CD4-positive, alpha-beta T cell treated with Interferon alpha-2 for 1 hour (primary cell): ENCODE measurements at places on chromosomes 1 and 21.

GRCh38 chr1:115426231-115426771 is 88.3 kb upstream of the NGF start:
- DNase-seq: no peak

DNA sequence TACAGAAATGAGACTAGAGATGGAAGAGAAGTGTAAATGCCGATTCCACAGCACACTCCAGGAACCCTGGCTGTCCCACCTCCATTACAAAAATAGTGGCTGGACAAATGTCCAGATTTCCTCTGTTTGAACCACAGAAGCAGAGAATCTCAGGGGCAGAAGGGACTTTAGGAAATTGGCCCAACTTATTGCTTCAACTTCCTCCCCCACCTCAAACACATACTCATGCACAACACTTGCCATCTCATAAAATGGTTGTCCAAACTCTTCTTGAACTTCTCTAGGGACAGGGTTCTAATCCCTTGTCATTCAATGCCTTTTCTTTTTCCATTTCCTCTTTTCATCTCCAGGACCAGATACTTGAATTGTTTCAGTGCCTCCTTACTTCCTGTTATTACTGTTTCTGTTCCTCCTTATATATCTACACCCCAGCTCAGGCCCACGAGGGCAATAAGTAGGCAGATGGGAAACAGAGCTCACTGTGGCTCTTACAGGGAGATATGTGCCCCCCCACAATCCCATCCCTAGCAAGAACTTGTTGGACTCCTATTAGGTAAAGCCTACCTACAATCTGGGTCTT is 8.5 kb upstream of the B4GALT3 start:
- DNase-seq: peak; percentile 42

DNA sequence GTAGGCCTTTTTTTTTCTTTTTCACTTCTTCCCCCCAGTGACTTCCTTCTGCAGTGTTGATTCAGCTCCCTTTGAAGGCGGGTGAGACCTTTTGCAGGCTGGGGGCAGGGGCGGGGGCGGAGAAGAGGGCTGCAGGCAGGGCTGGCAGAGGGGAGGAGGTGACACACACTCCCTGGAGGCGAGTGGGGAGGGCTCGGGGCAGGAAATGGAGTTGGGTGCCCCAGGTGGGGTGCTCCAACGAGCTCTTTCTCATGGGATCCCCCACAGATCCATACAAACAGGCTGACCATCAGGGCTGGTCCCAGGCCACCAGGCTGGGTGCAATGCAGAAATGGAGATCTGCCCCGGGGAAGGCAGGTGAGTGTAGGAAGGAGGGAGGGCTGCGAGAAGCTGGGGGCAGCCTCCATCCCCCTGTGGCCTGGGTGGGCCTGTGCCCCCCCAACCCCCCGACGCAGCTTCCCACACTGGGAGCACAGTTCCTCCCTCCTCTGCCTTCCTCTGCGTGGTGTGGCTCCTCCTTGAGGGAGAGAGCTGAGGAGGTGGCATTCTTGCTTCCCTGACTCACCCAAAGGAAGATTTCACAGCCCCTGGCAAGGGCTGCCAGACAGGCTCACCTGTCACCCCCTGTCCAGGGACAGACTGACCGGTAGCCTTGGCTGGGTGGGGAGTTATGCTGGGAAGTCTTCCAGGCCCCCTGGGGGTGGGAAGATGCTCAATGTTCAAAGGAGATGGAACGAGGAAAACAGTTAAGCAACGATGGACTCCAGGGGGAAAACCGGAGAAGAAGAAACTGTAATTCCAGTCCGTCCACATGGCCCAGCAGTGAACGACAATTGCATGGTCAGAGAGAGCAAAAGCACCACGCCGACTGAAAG is 7.1 kb upstream of the ITGB2 start:
- peak; percentile 86 for DNase-seq

DNA sequence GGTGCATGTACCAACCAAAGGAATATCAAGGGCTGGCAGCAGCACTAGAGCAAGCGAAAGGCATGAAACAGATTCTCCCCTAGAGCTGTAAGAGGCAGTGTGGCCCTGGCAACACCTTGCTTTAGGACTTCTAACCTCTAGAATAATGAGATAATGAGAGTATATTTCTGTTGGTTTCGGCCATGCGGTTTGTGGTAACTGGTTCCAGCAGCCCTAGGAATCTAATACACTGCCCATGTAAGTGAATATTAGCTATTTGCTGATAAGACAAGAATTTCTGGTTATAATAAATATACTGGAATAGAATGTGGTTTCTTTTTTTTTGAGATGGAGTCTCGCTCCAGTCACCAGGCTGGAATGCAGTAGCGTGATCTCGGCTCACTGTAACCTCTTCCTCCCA is 199.4 kb downstream of the GABPA start:
- DNase-seq: no peak

- DNase-seq: no peak
Measured at GRCh38 chr1:3284691-3285090, 169.8 kb upstream of the ARHGEF16 start.

- DNase-seq: no peak
Measured at GRCh38 chr1:153985941-153986761, at the start of gene RAB13. Gene RAB13 (minus strand): TSS chr1:153986339. CDS start chr1:153986236, 103 bp downstream.

DNA sequence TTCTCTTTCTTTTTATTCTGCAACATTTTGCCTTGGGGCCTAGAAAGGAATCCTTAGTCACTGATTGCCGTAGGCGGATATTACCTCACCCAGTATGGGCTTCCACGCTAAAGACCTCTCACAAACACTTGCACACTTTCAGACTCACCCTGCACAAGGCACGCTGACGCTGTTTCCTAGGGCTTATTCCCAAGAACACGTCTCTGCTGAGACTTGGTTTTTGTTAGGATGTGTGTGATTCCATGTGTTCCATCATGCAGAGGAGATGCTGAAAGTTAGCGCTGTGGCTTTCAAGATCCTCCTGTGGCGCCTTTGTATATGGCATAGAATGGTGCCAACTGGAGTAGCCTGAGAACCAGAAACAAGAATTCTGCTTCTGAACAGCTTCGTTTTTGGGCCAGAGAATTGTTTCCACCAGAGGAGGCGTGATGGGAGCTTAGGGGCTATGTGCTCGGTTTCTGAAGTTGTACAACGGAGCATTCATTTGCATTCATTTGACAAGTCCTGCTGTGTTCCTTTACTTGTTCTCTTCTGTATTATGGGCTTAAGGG is 297.0 kb downstream of the DISC1 start:
- no peak for DNase-seq

DNA sequence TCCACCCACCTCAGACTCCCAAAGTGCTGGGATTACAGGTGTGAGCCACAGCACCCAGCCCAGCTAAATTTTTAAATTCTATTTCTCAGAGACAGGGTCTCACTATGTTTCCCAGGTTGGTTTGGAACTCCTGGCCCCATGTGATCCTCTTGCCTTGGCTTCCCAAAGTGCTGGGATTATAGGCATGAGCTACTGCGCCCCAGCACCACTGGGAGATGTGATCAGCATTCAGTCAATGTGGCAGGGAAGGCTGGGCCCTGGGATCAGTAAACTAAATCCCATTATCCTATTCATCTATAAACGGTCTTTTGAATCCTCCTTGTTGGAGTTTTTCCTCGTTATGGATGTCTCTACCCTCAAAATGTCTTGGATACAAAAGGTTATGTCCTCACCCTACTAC is 113.5 kb downstream of the PGBD5 start:
- DNase-seq: no peak

GRCh38 chr21:41045534-41046268 is 122.3 kb upstream of the BACE2 start:
- no peak for DNase-seq

GRCh38 chr1:42924851-42925760 is 33.6 kb downstream of the SLC2A1 start:
- DNase-seq: no peak

GRCh38 chr21:44917446-44918106 is 3.1 kb downstream of the ITGB2 start:
- DNase-seq: no peak

DNA sequence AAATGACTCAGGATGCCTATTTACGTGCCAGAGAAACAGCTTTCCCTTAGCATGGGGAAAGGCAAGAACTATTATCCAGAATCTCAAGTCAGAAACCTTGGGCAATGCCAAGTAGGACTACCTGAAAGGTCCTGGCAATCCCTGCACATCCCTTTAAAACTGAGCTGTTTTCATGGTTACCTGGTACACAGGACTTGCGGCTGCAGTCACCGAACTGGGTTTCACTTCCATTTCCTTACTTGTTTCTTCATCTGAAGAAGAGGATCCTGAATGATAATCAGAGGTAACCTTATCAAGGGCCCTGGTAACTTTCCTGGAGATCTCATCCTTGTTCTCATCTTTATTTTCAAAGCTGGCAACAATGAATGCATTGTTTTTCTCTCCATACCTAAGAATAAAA is 14.3 kb downstream of the BTG3 start:
- peak; percentile 36 for DNase-seq

GRCh38 chr1:59389847-59390246 is 93.0 kb downstream of the FGGY start:
- DNase-seq: no peak

DNA sequence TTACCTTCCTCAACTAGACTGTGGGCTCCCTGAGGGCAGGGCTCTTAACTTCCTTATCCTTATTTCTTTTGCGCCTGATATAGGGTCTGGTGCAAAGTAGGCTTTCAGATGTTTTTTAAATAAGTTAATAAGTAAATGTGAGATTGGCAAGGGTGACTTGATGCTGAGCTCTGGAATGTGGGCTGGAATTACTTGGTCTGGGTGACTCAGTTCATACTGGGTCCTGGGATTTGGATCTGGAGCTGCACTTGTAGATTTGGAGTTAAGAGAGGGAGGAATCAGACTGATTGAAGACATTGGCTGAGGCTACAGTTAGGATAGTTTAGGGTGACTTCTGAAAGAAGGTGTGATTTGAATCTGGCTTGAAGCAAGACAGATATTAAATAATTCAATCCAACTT is 190.9 kb downstream of the GIPC2 start:
- DNase-seq: no peak

DNA sequence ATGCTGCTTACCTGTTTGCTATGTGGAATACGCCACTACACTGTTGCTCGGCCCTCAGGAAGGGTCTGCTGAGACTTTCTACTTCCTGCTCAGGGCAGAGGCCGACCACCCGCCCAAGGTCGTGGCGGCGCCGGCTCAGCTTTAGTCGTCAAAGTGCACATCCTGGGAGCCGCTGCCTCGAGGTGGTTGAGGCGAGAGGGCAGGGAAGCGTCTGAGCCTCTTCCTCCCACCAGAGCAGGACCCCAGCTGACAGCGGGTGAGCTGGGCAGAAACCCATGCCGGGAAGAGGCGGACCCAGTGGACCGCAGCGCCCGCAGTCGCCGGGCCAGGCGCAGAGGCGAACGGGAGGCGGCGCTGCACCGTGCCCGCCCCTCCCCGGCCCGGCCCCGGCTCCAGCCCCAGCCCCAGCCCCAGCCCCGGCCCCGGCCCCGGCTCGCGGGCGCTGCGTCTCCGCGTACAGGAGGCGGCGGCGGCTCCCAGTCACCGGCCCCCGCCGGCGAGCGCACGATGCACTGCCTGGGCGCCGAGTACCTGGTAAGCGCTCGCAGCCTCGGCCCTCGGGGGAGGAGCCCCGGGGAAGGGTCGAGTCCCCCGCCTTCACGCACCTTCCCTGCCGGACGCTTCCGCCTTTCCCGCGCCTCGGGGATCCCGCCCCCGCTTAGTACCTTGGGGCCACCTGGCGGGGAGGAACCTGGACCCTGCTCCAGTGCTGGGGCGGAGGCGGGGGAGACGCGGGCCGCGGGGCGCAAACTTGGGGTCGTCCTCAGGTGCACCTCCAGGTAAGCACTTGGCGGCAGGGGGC is at the start of gene SLC44A3:
TSS of gene SLC44A3 (plus strand) at position 413 of the 802 bp plus-strand sequence. CDS start at position 508, 95 bp downstream.
- DNase-seq: no peak

- no peak for DNase-seq
Measured at GRCh38 chr1:189350983-189351616, 1126.6 kb downstream of the BRINP3 start.

DNA sequence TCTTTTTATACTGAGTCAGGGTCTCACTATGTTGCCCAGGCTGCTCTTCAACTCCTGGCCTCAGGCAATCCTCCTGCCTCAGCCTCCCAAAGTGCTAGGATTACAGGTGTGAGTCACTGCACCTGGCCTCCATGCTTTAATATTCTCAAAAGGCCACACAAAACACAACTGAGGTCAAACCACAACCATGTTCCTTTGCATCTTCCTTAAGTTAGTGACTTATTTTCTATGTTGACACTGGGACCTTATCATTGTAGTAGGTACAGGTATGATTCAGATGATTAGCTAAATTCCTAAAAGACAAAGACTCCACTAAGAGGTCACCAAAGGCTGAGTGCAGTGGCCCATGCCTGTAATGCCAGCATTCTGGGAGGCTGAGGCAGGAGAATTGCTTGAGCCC is 131.9 kb upstream of the ATP1B1 start:
- DNase-seq: no peak

GRCh38 chr1:98188774-98189173 is 267.9 kb upstream of the DPYD start:
- no peak for DNase-seq

- no peak for DNase-seq
Measured at GRCh38 chr1:22796642-22797041, 86.0 kb downstream of the EPHB2 start.

GRCh38 chr1:168085401-168085872 is 51.3 kb downstream of the GPR161 start:
- DNase-seq: no peak

DNA sequence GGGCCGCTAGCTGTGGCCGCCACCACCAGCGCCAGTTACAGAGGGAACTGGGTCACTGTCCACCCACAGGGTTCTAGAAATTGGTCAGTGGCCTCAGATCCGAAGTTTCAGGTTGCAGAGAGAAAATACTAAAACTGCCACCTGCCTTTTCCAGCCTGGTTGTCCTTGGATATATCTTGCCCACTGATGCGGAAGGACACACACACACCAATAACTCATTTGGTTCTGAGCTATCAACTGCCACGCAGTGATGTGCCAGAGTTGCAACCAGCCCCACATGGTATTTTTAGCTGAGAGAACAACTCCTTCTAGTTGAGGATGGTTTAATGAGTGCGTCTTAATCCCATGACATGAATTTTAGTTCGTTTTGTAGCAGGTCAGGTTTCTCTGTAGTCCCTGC is 68.1 kb downstream of the SH3BGR start:
- no peak for DNase-seq

DNA sequence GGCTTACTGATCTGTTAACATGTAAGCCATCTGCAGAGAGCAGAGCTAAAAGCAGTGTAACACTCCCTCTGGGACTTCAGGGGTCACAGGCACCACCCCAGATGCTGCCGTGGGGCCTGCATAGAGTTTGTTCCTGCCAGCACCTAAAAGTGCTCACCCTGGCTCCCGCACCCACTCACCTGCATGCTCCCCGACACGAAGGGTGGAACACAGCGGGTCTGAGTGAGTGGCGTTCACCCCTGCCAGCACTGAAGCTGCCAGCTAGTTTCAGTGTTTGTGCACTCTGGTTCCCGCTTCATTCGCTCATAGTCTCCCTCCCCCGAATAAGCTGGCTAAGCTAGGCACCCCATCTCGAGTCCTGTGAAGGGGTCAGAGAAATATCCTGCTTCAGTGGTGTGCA is 1681.0 kb downstream of the NCAM2 start:
- DNase-seq: no peak

DNA sequence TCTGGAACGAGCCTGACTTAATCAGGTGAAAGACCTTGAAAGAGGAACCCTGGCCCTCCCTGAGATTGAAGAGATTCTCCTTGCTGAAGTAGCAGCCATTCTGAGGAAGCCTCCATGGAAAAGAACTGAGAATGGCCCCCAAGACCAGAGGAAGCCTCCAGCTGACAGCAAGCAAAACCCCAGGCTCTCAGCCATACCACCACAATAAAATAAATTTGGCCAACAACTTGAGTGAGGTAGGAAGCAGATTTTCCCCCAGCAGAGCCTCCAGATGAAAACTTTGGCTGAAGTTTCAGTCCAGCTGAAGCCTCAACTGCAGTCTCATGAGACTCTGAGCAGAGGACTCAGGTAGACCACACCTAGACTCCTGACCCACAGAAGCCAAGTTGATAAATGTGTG is 34.0 kb upstream of the SLAMF9 start:
- DNase-seq: no peak
